ENCODE measurements at places on chromosomes 16 and 17. TPM values are rescaled to one million over a fixed set of nuclear protein-coding genes. Genes with fewer than 3 reads are reported as not detected.

GPR139 gene
- total RNA-seq = not detected

SLC12A3 gene
- total RNA-seq = not detected

ALOX15 gene
- total RNA-seq = 0.27 TPM

TP53TG3B gene
- not detected for total RNA-seq
